ENCODE measurements at places on chromosomes 2 and 18. TPM values are rescaled to one million over a fixed set of nuclear protein-coding genes. Genes with fewer than 3 reads are reported as not detected.
A peak's percentile ranks its signal among the peaks of the same experiment; 100 is the strongest.

- peak; percentile 69 for DNase-seq
Measured at GRCh38 chr2:208033701-208034502, 8.6 kb upstream of the PLEKHM3 start.

DNA sequence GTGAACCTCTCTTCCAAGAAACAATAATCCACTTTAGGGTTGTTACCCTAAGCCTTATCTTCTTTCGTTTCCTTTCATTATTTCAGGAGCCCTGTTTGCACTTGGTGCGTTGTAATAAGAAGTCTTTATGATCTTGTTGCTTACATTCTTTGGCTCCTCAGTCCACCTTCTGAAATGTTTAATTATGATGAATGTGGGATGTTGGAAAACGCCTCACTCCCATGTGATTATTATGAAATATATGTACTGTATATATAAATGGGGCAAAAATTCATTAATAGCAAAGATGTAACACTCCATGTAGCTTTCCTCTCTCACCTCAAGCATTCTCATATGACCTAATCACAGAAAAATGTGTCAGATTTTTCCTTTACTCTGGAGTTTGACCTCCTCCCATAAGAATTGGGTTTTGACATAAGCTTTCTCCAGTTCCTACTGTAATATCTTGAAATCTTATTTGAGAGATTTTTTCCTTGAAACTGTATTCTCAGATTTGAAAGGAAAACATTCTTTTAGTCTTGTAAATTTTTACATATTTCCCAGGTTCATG lies 397.2 kb upstream of the FANCL start:
- DNase-seq, result no peak

GRCh38 chr2:118773826-118774225 lies 73.6 kb downstream of the EN1 start:
- no peak for DNase-seq

Gene TMEM247
- total RNA-seq, result 18.5 TPM

DNA sequence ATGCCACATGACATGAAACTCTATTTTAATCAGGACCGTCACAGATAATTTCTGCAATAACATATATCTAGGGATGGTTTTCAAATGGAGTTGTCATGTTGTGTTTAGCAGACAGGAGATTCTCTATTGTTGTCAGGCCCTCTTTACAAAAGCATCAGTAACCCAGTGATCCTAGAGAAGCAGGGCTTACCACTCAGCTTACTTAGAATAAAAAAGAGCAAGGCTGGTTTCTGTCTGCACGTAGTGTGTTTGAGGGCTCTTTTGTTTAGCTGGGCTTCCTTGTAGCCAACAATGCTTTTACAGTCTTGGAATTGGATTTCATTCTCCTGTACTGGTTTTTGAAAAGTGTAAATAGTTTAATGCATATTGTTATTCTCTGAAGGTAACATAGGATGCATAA lies 210.5 kb upstream of the NRP2 start:
- DNase-seq, result no peak

DNA sequence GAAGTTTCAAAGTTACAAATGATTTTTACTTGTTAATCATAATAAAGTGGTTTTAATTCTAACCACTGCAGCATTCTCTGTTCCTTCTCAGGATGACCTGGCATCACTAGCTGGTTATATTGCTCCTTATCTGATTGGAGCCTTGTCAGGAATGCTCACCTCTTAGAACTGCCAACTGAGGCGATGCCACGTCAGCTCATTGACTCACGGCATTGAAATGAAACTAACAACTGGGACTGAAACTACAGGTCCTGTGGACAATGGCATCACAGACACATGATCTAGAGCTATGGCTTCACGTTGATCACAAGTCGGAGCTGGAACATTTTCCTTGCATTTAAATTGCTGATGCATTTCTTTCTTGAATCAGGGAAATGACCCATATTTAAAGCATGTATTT lies 54.9 kb upstream of the MAP2 start:
- peak; percentile 38 for DNase-seq

GRCh38 chr2:107132070-107132469 lies 246.1 kb upstream of the ST6GAL2 start:
- no peak for DNase-seq

DNA sequence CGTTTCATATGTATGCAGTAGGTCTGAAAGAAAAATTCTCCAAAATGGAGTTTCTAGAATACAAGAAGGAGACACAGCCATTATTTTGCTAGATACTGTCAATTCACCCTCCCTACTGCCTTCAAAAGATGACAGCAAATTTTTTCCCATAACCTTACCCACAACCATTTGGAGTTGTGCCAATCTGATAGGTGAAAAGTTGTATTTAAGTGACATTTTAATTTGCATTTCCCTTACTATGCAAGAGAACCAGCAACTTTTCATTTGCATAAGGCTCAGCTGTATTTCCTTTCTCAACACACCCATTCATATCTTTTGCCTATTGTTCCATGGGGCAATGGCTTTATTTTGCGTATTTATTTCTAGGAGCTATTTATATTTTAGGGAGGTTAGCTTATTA lies 31.4 kb upstream of the IL18RAP start:
- no peak for DNase-seq

- no peak for DNase-seq
Measured at GRCh38 chr2:48941456-48941855, 185.9 kb upstream of the LHCGR start.

GRCh38 chr2:233081232-233081730 lies 21.1 kb downstream of the INPP5D start:
- DNase-seq, result peak; percentile 16

- no peak for DNase-seq
Measured at GRCh38 chr2:117071556-117072102, 742.9 kb upstream of the DDX18 start.

DNA sequence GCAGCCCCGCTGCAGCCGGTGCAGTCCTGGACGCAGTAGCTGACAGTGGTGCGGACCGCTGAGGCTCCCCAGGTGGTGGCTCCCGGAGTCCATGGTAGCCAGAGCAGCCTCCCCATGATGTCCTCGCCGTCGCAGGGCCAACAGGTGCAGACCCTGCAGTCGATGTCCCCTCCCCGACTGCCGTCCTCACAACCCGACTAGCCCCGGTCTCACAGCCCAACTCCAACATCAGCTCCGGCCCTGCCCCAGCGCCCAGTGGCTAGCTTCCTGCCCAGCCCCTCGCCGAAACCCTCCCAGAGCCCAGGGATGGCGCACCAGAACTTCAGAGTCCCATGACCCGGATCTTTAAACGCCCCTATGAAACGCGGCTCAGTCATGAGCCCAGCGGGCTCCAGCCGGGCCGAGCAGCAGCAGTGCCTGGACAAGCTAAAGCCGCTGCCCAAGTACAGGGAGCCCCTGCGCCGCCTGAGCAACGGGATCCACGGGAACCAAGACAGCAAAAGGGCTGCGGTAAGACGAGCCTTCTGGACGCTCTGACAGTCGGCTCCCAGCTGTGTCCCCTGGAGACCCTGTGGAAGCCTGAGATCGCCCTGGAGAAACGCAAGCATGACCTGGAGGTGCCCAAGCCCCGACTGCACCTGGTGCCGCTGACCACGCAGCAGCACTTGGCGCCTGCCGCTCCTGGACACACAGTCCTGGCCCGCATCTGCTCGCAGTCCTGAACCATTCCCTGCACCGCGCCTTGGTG lies 53.8 kb upstream of the TUBA3E start:
- DNase-seq, result no peak

DNA sequence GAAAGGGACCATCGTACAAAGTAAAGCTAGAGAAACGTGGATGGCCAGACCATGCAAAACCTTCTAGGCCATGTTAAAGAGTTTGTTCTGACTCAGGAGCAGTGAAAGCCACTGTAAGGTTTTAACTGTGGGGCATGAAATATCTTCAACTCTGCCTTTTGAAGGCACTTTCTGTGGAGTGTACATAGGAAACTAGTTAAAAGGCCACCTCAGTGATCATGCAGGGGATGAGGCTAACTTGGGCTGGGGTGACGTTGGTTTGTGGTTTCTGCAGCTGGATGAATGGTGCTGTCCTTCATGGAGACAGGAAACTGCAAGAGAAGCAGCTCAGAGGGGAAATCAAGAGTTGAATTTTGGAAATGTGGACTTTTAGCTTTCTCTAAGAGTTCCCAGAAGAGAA lies 190.7 kb downstream of the CDCA7 start:
- DNase-seq, result peak; percentile 21

Gene LCT
- 0.62 TPM for total RNA-seq

DNA sequence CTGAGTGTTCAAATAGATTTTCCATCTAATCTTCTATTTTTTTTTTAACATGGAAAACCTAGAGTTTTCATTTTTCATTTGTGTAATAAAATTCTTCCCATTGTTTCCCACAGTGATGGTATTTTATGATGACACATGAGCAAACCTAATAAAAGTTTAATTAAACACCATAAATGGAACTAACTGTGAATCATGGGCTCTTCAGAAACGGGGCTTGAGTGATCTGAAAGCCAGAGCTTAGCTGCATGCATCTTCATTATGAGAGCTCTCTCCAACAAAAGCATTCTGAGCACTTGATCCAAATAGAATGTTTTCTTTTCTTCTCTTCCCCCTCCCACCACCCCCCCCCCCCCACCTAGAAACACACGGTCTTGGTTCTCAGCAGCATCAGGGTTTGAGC lies 82.1 kb upstream of the REV1 start:
- no peak for DNase-seq

- DNase-seq, result peak; percentile 71
Measured at GRCh38 chr18:3454365-3455089, 4.6 kb downstream of the TGIF1 start.

DNA sequence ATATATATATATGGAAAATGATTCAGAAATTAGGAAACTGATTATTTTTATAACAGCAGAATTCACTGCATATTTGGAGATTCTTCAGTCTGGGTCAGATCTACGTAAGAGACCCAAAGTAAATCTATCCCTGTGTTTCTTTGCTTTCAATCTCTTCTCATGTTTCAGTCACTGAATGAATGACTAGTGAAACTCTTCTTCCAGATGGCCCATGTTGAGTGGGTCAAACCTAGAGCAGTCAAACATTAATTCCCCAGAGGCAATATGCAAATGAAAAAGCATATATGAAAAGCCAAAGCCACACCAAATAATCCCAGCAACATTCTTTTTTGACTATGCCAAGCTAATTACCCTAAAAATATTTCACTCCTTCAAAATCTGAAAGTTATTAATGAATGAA lies 317.3 kb downstream of the RBM43 start:
- DNase-seq, result no peak

GRCh38 chr2:54541995-54542394 lies 85.9 kb downstream of the SPTBN1 start:
- DNase-seq, result no peak

- no peak for DNase-seq
Measured at GRCh38 chr2:216636551-216637450, 3.6 kb downstream of the IGFBP2 start.

- DNase-seq, result no peak
Measured at GRCh38 chr2:236159778-236160170, 8.4 kb downstream of the GBX2 start.

Gene CHPF
- 992 TPM for total RNA-seq

GRCh38 chr2:25473131-25473530 lies 131.4 kb upstream of the DNMT3A start:
- DNase-seq, result no peak

Gene CRYGD
- total RNA-seq, result not detected

- DNase-seq, result no peak
Measured at GRCh38 chr2:236659758-236660150, 90.1 kb downstream of the ACKR3 start.

Gene TMEM178A
- total RNA-seq, result 5.7 TPM

Gene TUBA3E
- total RNA-seq, result 129 TPM

Gene SERPINB7
- not detected for total RNA-seq

Gene MYOM1
- total RNA-seq, result 19.9 TPM

Gene ATP8B1
- total RNA-seq, result 1.6 TPM

GRCh38 chr2:50746526-50746925 lies 285.4 kb downstream of the NRXN1 start:
- DNase-seq, result peak; percentile 46

- DNase-seq, result no peak
Measured at GRCh38 chr2:195815083-195815482, 158.1 kb downstream of the SLC39A10 start.

DNA sequence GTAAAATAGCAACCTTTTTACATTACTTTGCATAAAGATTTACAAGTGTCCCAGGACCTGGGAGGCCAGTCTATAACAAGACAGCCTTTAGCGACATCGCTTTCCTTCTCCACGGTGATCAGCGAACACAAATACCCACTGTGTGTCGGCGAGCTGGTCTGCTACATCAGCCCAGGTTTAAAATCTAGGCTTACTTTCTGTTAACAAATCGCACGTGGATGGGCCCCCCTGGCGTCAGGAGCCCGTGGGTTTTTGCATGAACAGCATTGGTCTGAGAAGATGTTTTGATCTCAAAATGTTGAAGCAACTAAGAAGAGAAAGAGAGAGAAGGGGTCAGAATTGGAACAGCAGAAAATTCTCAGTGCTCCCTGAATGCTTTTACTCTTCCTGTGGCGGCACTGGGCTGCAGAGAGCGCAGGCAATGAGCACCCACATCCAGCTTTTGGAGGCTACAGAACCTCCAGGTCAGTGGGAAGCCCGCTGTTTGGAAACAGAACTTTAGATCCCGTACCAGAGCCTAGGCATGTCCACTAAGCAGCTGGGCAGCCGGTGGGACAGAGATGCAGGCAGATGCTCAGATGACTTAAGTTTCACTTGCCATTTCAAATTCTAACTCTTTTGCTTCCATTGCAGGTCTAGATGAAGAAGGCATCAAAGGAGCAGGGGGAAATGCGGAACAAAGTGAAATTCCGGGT lies 32.9 kb downstream of the CYP27C1 start:
- no peak for DNase-seq

GRCh38 chr2:96083064-96083939 lies 33.1 kb downstream of the ADRA2B start:
- peak; percentile 41 for DNase-seq

DNA sequence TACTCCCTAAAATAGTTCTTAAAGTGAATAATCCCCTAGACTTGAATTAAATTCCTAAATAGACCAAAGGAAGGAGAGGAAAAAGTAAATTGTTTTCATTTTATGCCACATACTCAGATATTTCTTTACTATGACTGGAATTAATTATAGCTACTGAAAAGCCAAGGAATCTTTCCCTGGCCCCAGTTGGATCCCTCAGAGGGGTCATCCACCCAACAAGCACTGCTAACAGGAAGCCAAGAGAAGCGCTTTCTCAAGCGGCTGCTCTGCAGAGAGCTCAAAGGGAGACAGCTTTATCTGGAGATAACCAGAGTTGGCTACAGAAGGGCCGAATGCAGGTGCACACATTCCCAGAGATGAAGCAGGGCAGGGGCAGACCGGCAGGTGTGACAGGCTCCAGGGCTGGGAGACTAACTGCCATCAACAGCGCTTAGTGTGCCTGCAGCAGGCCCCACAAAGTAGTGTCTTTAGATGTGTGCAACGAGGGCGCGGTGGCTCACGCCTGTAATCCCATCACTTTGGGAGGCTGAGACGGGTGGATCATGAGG lies 51.1 kb downstream of the POLR1A start:
- DNase-seq, result no peak

- DNase-seq, result no peak
Measured at GRCh38 chr2:47654790-47655562, 128.0 kb upstream of the MSH6 start.
